ENCODE measurements at places on chromosomes 7 and 10. TPM values are rescaled to one million over a fixed set of nuclear protein-coding genes. Genes with fewer than 3 reads are reported as not detected.

TACC2 gene
- polyA plus RNA-seq: 116 TPM

CYP2C18 gene
- polyA plus RNA-seq: 0.10 TPM

ZNF138 gene
- polyA plus RNA-seq: 10.9 TPM

CCL24 gene
- polyA plus RNA-seq: not detected

CDK14 gene
- polyA plus RNA-seq: 18.5 TPM

GBX1 gene
- polyA plus RNA-seq: 1.6 TPM

CCZ1 gene
- 63.5 TPM for polyA plus RNA-seq

TRIM50 gene
- 0.27 TPM for polyA plus RNA-seq

NACAD gene
- polyA plus RNA-seq: 5.0 TPM

GJC3 gene
- polyA plus RNA-seq: 0.62 TPM

HILPDA gene
- polyA plus RNA-seq: 13.9 TPM
